Brain (organoid and tissue), 16 donors: ENCODE measurements at places on chromosomes 12 and 14.
A peak's percentile ranks its signal among the peaks of the same experiment; 100 is the strongest.

DNA sequence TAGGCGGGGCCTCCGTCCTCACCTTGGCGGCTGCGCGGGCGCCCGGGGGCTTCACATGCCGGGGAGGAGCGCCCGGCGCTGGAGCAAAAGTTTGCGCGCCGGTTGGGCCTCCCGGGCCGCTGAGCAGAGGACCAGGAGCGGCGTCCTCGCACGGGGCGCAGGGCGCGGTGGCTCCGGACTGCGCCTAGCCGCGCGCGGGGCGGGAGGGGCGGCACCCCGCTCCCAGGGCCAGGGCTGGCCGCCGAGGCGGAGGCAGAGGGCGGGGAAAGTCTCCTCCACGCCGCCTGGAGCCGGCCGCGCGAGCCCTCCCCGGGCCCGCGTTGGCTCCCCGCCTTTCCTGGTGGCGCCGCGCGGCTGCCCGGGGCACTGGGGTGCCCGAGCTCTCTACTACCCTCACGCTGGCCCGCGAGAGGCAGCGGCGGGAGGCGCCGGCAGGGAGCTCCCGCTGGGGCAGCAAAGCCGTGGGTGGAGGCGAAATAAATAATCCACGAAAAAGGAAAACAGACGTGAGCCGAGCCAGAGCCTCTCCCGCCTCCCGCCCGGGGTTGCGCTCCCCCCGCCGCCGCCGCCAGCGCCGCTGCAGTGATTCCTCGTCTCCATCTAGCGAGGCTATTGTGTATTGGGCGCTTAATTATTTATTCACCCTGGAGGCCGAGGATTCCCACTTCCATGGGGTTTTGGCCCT is 400 bp upstream of the PRIMA1 start:
- peak; percentile 76 for DNase-seq

GRCh38 chr14:92568621-92569479 is 55.3 kb downstream of the RIN3 start:
- DNase-seq, result no peak

DNA sequence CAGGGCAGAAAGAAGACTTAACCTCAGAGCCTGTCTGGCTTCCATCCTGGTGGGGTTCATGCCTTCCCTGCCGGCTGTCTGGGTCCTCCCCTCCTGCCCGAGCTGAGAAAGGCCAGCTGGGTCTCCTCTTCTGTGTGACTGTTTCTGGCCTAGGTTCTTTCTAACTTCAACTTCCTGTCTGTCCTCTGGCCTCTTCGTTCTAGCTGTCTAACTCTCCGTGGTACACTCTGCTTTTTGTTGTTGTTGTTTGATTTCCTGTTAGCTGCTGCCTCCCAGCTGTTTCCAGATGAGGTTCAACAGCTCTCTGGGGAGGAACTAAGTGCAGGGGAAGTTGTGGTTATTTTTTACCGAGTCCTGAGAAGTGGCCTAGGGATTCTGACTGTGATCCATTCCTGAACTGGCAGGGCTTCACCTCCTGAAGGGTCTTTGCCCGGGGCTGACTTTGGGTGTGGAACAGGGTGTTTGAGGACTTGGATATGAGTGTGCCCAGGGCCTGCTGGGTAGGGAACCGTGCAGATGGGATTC is 3.2 kb downstream of the MLXIP start:
- no peak for DNase-seq

GRCh38 chr12:63944034-63944579 is 99.6 kb downstream of the SRGAP1 start:
- no peak for DNase-seq

DNA sequence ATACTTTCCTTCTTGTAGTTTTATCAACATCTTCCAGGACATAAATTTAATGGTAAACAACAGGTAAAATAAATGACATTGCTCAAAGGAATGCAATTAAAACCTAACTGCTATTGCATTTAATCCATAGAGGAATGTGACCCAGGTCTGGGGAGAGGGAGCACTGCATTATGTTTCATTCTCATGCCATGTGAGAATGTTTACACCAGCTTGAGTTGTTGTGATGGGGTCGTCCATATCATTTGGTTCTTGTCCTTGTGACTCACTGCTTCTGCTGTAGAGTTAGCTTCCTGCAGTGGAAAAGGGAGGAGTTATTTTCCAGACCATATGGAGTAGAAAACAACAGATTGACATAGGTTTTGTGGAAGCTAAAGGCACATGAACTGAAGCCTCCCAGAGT is 129.3 kb upstream of the PMCH start:
- DNase-seq, result no peak

DNA sequence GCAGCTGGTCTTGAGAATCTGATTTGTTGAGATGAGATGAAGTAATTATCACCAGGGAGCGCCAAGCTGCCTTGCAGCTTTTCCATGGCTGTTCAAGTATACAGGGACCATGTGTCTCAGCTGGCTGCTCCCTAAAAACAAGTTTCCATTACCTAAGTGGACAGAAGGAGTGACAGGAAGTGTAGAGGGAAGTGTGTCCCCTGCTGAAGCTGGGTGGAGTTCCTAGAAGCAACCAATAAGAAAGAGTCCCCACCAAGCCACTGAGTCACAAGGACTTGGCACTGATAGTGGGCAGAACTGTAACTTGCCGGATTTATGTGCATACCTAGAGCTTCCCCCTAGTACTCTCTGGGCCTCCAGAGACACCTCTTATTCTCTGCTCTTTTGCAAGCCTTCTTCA is 1.5 kb upstream of the GPX2 start:
- peak; percentile 40 for DNase-seq

GRCh38 chr12:111101003-111101402 is 180.6 kb upstream of the MYL2 start:
- no peak for DNase-seq
